ENCODE measurements at places on chromosomes 4 and X.

- peak; percentile 91 for DNase-seq
Measured at GRCh38 chr4:138919094-138919936, 96.3 kb upstream of the NOCT start.

DNA sequence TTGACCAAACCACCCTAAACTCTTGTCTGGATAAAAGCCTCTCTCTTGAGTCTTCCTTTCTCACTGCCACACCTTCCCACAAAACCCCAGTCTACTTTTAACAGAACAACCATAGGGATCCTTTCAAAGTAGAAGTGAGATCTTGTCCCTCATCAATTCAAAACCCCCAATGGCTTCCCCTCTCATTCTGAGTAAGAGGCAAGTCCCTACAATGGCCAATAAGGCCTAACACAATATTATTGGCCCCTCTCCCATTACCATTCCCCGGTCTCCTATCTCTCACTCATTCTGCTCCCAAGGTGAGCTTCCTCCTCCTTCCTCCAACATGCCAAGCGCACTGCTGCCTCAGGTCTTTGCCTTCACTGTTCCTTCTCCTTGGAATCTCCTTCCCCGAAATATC is 57.1 kb downstream of the REELD1 start:
- DNase-seq: no peak

GRCh38 chrX:66915893-66916292 is 277.0 kb upstream of the EDA2R start:
- DNase-seq: no peak

DNA sequence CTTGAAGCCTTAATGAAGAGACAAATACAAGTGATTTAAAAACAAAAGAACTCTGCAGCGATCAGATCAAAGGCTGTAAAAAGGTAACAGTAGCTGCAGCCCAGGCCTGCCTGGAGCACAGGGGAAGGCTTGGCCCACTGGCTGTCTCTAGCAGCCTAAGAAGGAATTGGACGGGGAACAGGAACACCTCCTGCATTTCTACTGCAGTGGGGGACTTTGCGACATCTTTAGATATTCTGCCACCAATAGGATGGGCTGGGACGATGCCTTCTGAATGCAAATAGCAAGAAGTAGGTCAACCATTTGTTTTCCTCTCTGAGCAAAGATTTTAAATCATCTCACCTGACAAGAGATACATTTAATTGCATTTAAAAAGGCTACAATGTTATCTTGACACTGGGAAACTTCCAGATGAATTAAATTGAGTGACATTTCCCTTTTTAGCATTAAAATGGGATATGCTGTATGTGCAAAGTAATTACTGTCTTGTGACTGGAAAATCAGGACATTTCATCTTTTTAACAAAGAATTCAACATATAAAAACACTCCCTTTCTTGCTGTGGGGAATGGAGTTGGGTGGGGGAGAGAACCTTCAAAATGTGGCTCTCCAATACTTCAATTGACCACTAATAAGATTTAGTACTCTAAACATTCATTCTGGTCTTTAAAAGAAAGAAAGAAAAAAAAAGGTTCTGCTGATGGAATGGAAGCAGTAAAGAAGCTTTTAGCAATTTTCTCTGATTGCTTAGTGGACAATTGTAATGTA is 70.0 kb downstream of the NYX start:
- no peak for DNase-seq

Data from midbrain (tissue), 1 donor.